Stimulated activated memory B cell treated with anti-CD40 and anti-IgM and Interleukin-4, amounts not matched to agents 10 μg/mL and 1 μg/mL and 100 μg/mL, for 72 hours (primary cell): ENCODE measurements at places on chromosomes 1 and 21.

DNA sequence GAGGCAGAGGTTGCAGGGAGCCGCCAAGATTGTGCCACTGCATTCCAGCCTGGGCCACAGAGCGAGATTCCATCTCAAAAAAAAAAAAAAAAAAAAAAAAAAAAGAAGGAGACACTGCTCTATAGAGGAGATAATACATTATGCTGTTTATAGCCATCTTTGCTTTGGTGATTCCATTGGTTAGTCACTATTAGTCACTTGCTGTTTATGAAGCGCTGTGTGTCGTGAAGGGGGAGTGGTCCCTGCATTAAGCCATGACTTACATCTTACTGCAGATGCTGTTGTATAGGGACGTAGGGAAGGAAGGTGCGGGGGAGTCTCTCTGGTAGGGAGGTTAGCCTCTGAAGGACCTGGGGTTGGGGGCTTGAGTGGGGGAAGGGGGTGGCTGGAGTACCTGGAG, 48.3 kb downstream of the HUNK start:
- no peak for ATAC-seq

DNA sequence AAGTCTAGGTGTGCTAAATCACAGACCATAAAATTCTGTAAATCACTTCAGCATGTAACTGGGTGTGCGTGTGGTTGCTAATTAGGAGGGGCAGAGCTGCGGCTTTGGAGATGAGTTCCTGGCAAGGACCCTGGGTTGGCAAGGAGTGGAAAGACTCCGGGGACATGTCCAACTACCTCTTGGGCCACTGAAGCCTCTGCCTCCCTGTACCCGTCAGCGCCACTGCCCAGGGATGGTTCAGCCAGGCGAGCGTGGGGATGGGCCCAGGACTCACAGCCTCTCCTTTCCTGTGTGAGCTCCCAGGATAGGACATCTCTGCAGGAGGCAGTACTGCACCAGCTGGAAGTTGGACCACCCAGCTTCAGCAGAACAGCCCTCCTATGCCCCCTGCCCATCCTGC, 386.4 kb upstream of the VAMP3 start:
- ATAC-seq, result no peak

GRCh38 chr1:181028615-181029014, 5.2 kb upstream of the MR1 start:
- no peak for ATAC-seq

DNA sequence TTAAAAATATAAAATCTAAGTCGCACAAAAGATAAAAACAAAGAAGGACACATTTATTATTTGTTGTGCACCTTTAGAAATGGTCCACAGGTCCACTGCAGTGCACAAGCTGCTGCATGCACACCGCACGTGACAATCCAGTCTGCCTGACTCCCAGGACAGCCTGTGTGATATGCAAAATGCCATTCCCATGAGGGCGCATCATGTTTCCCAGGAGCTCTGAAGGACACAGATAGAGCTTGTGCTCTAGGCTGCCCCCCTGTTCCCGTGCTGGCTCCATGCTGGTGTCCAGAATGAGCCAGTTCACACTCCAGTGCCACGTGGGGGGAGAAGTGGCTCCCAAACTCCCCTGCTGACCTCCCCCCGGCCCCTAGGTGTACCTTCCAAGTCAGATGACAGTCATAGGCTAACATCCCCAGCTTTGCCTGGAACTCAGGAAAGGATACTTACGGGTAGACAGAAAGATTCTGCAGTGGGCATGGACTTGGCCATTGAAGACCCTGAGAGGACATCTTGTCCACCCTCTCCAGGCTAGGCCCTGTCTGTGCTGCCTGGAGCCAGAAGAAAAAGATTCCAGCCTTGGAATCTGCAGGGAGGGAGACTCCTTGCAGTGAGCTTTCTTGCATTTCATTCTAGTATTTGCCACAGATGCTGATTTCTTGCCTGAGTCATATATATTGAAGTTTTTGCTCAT, 26.3 kb downstream of the RAB7B start:
- no peak for ATAC-seq

GRCh38 chr21:42850866-42851391, 28.4 kb downstream of the WDR4 start:
- ATAC-seq, result peak; percentile 56

- ATAC-seq, result no peak
Measured at GRCh38 chr1:100322436-100323211, 29.7 kb upstream of the CDC14A start.

DNA sequence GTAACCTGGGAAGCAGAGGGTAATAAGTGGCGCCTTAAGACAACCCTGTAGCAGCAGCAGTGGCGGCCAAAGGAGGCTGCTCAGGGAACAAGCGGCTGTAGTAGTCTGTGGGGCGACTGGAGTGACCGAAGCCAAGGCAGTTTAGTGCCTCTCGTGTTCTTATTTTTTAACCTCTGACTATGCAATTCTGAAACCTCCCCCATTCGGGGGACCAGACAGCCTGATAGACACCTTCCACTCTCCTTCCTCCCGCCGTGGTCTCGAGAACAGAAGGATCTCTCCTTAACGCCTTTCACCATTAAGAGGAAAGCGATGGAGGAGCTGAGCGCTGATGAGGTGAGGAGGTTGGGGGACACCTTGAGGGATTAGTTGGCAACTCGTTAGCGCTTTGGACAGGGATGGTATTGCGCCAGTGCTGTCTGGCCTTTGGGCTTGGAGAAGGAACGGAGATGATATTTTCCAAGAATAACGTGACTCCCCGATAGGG, 644 bp downstream of the UBE4B start:
- ATAC-seq, result peak; percentile 31

DNA sequence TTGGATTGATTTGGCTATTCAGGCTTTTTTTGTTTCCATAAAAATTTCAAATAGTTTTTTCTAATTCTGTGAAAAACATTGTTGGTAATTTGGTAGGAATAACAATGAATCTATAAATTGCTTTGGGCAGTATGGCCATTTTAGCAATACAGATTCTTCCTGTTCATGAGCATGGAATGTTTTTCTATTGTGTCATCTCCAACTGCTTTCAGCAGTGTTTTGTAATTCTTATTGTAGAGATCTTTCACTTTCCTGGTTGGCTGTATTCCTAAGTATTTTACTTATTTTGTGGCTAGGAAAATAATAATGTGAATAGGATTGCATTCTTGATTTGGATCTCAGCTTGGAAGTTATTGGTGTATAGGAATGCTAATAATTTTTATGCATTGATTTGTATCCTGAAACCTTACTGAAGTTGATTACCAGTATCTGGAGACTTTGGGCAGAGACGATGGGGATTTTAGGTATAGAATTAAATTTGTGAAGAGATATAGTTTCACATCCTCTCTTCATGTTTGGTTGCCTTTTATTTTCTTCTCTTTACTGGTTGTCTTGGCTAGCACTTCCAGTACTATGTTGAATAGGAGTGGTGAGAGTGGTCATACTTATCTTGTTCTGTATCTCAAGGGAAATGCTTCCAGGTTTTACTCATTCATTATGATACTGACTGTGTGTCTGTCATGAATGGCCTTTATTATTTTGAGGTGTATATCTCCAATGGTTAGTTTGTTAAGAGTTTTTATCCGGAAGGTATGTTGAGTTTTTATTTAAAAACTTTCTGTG, 57.3 kb downstream of the DRAM2 start:
- peak; percentile 63 for ATAC-seq

GRCh38 chr1:211133393-211133835, 534 bp downstream of the KCNH1 start:
- ATAC-seq, result peak; percentile 42

DNA sequence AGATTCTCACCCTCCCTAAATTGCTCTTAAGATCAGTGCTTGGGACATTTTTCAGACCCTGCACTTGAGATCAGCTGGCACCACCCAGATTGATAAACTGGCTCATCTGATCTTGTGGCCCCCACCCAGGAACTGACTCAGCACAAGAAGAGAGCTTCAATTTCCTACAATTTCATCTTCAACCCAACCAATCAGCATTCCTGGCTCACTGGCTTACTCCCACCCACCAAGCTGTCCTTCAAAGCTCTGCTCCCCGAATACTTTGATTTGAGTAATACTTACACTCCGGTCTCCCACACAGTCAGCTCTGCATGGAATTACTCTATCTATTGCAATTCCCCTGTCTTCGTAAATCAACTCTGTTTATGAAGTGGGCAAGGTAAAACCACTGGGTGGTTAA, 461.9 kb upstream of the RGS18 start:
- ATAC-seq, result no peak

DNA sequence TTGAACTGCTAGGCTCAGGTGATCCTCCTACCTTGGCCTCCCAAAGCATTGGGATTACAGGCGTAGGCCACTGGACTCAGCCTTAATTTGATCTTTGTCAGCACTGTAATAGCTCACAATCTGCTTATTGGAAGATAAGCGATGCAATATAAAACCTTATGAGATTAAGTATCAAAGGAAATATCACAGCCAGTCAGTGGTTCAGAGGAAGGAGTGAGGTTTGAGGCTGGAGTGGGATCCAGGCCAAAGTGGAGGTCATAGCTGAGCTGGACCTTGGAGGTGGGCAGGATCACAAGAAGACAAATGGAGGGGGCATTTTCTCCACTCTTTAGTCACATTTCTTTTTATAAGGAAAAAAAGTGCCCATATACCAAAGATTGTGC, 228.5 kb downstream of the RHOU start:
- ATAC-seq, result no peak

DNA sequence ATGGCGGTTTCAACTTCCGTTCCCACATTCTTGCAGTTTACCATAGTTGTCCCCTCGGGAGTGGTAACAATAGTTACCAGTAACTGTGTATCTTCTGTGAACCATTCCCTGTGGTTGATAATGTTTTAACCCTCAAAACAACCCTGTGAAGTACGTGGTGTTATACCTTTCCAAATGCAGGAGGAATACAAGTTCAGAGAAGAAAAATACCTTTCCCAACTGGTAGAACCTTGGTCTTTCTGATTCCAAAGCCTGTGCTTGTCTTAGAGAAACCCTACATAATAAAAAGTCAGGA, 789 bp downstream of the BTF3L4 start:
- peak; percentile 64 for ATAC-seq

DNA sequence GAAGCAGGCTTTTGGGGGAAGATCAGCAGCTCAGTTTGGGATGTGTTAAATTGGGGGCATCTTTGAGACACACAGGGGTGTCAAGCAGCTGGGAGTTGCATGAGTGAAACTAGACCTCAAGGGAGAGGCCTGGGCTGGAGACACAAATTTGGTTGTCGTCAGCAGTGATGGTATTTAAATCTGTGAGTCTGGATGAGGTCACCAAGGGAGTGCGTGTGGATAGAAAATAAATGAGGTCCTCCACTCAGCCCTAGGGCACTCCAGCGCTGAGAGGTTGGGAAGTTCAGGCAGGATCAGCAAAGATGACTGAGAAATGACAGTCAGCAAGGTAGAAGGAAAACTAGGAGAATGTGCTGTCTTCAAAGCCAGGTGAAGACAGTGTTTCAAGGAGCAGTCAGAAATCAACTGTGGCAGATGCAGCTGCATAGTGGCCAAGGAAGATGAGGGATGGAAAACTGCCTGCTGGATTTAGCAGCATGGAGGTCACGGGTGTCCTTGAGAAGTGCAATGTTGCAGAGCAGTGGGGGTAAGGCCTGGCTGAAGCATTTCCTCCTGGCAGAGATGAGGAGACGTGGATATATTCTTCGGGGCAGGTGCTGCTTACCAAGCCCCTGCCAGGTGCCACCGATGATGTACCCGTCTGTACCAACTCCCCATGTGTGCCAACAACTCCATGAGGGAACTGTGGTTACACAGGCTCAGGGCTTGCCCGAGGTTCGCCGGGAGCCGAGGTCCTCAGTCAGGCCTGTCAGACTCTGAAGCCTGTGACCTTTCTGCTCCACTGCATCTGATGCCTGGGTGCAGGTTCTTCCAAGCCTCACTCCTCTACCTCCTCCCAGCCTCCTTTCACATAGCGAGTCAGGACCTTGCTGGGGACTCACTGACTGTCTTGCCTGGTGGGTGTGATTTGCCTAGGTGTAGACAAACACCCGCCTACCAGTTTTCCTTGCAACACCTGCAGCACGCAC, 11.3 kb downstream of the MAP7D1 start:
- ATAC-seq, result no peak

- peak; percentile 67 for ATAC-seq
Measured at GRCh38 chr1:39776400-39776713, 5.2 kb upstream of the OXCT2 start.

DNA sequence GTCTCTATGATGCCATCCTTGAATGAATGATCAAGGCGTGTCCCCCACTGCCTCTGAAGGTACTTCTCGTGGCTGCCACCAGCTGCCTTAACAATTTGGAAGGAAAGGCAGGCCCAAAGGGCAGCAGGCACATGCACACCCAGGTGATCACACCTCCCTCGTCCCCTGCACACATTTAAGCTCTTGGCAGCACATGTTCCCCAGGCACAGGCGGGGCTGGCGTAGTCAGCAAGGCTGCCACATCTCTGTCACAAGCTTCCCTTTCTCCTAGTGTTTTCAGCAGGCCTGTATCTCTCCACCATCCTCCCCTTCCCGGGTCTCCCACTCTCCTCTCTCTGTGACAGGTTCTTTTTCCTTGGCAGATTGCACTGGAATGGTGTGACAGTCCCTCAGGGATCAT, 111.9 kb downstream of the CACNA1E start:
- ATAC-seq, result no peak

- ATAC-seq, result no peak
Measured at GRCh38 chr1:118989006-118989815, 1.1 kb upstream of the TBX15 start.

DNA sequence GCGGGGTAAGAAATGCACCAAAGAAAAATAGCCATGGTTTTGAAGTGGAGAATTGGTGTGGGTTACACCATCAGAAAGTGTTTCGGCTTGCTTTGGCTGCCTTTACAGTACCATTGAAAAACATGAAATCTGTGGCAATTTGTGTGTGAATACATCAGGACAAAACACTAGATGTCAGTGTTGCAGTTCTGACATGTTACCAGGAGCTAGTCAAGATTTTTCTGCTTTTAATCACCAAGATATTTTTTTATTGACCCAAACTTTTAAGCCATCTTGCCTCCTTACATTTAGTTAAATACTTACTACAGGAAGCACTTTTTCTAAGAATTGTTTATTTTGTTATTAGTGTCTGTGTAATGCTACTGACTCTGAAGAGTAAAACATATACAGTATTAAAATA, 14.3 kb downstream of the RRP15 start:
- ATAC-seq, result no peak

DNA sequence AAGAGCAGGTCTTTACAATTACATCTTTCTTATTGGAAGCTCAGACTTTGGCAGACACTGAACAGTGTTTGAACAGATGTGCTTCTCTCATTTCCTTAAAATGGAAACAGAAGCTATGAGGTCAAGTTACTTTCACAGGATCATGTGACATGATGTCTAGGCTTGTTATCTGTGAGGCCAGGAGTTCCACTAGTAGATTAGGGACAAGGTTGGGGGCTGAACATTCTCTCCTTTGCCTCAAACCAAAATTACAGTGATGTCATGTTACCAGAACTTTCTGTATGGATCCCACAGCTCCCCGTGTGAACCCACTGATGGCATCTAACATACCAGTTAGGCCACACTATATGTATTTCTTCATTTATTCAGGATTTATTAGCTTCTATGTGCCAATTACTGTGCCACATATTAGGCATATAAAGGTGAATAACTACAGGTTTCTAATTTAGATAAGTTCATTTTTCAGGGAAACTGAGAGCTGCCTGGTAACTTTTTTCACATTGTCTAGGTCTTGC, 6.0 kb downstream of the DYNLT5 start:
- ATAC-seq, result peak; percentile 86
